ENCODE measurements at places on chromosomes 6 and 20.

DNA sequence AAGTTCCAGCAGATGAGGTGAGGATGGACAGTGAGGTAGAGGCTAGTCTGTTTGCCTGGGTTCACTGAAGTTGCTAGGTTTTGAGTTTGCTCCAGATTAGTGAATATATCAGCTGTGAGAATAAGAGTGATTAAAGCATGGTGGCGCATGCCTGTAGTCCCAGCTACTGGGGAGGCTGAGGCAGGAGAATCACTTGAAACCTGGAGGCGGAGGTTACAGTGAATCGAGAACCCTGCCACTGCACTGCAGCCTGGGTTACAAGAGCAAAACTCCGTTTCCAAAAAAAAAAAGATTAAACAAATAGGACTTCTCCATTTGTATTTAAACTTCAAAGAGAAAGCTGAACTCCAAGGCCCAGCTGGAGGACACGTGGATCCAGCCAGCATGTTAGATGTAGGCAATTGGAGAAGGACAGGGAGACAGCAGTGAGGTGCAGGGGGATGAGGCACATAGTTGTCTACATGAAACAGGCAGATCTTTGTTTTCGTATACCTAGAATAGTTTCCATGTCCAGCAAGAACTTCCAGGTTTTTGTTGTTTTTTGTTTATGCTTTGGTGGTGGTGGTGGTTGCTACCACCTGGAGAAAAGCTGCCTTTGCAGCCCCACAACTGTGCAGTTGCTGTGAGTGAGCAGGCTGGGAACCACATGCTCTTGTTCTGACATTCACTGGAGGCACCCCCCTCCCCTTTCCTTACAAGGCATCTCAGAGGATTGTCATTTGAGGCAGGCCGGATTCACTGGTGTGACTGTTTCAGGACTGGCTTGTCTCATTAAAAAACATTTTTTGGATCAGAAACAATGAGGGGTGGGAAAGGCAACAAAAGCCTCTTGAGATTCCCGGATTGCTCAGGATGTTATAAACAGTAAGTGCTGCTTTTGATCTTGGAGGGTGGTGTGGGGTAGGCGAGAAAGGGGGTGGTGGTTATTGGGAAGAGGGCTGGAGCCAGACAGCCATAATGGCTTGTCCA is 72.3 kb downstream of the JARID2 start:
- no peak for DNase-seq

DNA sequence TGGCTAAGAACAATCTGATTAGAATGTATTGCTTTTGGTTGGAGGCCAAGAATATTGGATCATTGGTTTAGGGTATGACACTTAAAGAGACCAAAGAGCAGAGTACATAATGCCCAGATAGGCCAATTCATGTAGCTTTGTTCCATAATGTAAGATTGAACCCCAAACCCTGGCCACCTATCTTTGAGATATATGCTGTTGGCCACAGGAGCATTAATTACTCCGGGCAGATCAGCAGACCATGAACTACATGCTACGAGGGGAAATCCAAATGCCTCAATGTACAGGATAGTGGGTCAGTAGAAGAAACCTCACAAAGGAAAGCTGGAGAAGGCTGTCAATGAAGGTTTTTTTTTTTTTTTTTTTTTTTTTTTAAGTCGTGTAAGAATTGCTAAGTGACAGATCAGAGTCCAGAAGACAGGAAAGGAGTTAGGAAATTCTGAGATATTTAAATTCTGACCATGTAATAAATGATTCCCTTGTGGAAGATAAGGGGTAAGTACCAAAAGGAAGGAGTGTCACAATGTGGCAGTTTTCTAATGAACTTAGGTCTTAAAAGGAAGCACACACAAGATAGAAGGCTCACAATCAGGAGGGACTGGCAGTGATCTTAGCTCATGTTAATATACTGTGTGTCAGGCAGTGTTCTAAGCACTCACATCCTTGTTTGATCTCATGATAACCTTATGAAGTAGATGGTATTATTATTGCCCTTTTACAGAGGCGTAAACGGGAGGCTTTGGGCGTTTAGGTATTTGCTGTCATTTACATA is 61.4 kb downstream of the CARMIL1 start:
- DNase-seq = no peak

GRCh38 chr20:10795286-10796026 is 121.7 kb upstream of the JAG1 start:
- DNase-seq = no peak

DNA sequence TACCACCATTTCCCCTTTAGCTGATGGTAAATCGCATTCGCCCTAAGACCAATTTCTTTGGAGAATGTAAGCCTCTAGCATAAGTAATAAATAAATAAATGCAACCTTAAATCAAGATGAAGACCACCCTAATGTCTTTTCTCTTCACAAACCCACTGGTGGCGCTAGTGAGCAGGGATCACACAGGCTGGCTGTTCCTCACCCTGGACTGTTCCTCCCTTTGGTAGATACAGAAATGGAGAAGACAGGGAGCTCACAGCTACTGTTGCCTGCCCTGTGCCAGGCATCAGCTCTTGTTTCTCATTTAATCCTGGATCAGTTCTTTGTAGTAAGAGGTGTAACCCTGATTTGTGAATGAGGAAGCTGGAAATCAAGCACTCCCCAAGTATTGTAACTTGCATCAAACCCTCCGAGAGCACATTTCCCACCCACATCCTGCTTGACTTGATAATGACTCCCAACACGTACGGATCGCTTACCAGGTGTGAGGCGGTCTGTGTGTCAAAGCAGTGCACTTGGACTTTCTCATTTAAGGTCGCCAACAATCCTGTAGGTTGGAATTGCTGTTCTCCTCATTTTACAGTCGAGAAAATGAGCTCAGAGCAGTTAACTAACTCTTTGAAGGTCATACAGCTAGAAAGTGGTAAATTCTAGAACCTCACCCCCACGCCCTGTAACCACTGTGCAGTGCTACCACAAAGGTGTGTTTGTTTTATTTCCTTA is 236.1 kb downstream of the TSHZ2 start:
- DNase-seq = no peak

- no peak for DNase-seq
These were observed 220.5 kb downstream of the SYNE1 start for GRCh38 chr6:152416652-152417051.

GRCh38 chr6:122790028-122790422 is 967 bp downstream of the SMPDL3A start:
- no peak for DNase-seq

- DNase-seq = no peak
These were observed 649.7 kb upstream of the CHD6 start for GRCh38 chr20:42267793-42268384.

GRCh38 chr20:23047001-23047737 is 2.3 kb downstream of the THBD start:
- no peak for DNase-seq

DNA sequence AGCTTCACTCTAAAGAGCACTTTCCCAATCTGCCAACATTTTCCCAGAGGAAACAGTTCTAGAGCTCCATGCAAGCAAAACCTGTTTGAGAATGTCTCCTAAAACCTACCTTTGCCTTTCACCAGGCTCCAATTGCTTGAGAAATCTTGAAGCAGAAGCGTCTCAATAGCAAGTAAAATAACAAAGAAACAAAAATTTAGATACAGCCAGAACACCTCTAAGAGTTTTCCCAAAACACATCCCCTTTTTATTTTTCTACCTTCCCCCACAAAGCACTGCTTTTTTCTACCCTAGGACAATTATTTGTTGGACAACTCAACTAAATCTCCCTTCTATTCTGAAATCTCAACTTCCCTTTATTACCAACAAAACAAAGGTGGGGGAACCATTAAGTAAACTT is 3.6 kb downstream of the VGLL2 start:
- DNase-seq = no peak

GRCh38 chr6:83193747-83194566 is 800 bp downstream of the RWDD2A start:
- no peak for DNase-seq

DNA sequence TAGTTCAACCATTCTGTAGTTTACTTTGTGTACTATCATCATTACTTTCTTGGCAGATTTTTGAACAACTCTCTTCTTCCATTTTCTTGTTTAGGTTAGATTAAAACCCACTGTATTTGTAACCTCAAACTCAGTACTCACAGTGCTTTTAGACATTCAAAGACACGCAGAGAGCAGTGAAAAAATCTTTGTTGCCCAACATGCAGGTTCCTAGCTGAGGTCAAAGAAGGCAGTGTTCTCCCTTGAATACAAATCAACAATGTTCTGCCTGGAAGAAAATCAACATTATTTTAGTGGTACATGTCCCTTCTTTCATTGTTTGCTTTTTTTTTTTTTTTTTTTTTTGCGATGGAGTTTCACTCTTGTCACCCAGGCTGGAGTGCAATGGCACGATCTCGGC is 11.2 kb downstream of the CYB5R4 start:
- no peak for DNase-seq

- DNase-seq = no peak
These were observed 195.5 kb downstream of the EYA4 start for GRCh38 chr6:133436652-133437051.

DNA sequence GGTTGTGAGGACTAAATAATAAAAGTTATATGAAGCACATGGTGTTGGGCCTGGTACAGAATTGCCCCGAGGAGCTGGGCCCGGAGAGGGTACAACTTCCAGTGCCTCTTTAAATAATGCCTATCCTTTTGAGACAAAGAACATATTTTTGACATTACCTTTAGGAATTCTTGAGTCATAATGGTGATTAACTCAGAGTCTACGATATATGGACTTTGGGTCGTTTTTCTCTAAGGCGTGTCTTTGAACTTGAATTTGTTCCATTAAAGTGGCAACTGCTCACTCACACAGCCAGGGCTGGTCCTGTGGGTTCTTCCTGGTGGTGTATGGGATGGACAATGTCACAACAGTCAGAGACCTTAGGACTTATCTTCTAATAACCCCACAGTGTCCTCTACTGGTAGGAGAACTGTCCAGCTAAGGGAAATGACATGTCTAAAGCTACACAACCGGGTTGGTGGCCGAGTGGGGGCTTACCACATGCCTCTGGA is 106.5 kb downstream of the CDC5L start:
- no peak for DNase-seq

GRCh38 chr6:122704066-122704465 is 75.5 kb upstream of the FABP7 start:
- DNase-seq = no peak

DNA sequence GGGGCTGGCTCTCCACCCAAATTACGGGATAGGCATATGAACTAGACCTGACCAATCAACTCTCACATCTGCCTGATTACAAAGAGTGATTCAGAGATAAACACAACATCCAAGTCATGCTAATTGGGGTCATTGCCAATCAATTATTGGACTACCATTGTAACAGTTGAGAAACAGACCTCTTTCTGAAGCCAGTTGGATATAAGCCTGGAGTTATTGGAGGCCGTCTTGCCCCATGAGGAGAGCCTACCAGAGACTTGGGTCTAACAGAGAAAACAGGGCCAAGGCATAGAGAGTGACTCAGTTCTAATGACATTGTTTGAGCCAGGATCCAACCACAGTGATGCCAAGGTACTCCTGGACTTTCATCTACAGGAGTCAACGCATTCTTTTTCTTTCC is 39.4 kb upstream of the HIVEP2 start:
- no peak for DNase-seq

GRCh38 chr6:153145591-153145990 is 14.5 kb upstream of the RGS17 start:
- no peak for DNase-seq

DNA sequence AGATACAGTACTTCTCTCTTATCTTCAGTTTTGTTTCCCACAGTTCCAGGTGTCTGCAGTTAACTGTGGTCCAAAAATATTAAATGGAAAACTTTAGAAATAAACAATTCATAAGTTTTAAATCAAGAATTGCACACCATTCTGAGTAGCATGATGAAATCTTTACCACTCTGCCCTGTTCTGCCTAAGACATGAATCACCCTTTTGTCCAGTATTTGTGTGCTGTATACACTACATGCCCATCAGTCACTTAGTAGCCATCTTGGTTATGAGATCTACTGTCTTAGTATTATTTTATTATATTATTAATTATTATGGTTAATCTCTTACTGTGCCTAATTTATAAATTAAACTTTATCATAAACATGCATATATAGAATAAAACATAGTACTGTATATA is 279.0 kb downstream of the OGFRL1 start:
- no peak for DNase-seq

DNA sequence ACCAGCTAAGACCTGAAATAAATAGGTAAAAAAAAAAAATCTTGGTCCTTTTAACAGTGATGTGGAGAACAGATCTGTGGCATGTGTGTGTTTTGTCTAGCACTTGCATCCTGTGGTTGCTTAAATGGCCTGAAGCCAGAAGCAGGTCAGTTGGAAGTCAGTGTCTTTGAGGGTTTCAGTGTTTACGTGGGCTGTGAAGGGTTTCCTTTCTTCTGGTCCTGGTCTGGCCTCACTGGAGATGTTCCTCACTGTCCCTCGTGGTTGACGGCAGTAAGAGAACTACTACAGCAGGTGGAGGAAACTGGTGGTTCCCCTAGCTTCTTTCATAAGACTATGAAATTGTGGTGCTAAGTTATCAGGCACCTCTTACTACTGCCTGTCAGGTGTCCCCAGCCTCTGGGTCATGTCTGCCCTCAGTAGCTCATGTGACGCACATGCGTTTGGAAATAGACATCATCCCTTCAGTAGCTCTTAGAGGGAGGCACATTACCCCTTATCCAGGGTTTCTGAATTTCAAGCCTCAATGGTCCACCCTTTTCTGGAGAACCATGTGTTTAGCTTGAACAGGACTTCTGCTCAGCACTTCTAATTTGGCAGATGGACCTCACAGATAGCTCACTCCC is 59.4 kb upstream of the SCP2D1 start:
- DNase-seq = no peak

DNA sequence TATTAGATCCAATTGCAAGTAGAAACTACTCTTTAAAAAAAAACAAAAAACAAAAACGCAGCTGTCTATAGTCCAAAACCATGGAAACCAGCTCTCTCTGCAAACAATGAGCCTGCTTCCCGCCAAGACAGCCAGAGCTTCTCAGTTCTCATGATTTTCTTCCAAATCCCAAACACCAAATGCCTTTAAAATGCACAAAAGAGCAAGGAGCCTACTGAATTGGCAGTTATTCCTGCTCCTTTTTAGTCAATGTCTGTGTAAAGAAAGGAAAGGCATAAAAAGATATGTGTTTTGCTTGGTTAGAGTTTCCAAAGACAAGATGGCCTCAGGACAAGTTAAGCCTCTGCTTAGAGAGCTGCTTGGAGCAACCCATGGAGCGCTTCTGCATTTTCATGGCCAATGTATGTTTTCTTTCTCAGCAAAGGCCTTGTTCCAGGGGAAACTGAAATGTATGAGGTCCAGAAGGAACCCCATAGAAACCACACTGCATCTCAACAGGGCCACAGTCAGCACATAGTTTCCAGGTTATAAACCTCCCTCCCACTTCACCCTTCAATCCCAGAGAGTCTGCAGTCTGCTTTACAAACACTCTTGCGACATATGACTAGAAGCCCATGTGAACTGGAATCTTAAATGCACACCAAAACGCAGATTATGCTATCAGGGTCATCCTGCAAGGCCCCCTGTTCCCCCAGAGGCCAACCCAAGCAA is 209.3 kb upstream of the TAB2 start:
- no peak for DNase-seq

- DNase-seq = no peak
These were observed 96.5 kb downstream of the PLEKHG1 start for GRCh38 chr6:150696190-150696589.

GRCh38 chr6:134774201-134774638 is 175.7 kb downstream of the ALDH8A1 start:
- DNase-seq = no peak

Measured in stimulated activated CD8-positive, alpha-beta memory T cell treated with anti-CD3 and anti-CD28 coated beads, Interleukin-4, amount 100 ng/mL, for 4 hours (primary cell).